ENCODE measurements at places on chromosomes 6 and 20. TPM values are rescaled to one million over a fixed set of nuclear protein-coding genes. Genes with fewer than 3 reads are reported as not detected.

PNLDC1 gene
- 0.40 TPM for total RNA-seq

BEND6 gene
- total RNA-seq = not detected

CCN5 gene
- not detected for total RNA-seq

DNA sequence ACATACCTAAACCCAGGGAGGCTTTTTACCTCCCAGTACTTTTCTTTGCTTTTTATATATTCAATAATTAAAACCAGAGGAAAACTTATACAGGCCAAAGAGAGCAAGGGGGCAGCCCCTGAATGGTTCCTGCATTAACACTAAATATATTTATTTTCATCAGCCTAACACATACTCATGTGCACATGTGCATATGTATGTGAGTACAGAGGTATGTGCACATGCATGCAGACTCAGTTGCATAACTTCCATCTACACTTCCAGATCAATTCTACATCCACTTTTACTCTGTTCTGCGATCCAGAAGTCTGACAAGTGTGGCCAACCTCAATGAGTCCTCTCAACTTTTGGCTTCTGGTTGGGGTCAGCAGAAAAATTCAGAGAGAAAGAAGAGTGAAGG, 794.2 kb downstream of the DHX35 start:
- DNase-seq = no peak
- no peaks in the 10 kb centered on the region for H3K36me3 ChIP-seq
- no peak overlapping the region for H3K27ac ChIP-seq
- no peaks in the 10 kb centered on the region for H3K4me1 ChIP-seq
- H3K4me3 ChIP-seq = no peak overlapping the region

DNA sequence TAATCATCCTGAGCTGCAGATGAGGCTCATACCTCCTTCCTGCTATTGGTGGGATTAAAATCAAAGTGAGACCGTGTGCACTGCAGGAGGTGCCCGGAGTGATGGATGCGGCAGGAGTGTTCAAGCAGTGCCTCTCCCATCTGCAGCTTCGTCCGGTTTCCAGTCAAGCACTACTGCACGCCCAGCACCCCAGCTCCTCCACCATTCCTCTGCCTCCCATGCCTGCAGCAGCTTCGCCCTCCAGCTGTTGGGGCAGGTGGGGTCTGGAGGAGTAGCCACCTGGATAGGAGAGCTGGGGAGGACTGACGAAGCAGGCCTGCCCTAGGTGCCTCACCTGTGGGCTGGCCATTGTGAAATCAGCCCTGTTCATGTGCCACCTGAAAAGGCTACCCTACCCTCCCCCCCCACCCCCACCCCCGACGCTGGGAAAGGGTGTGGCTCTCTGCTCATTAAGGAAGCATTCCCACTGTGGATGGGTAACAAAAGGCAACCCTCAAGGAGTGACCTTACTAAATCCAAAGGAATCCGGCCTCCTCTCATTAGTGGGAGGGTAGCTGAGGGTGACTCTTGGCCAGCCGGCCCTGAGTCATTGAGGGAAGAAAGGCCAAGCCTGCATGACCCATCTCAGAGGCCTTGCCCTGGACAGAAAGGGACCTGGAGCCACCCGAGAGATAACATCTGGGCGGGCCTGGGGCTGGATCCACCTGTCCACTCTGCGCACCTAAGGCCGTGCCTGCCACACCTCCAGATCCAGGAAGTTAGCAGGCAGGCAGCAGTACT, 115.9 kb upstream of the ARMC2 start:
- peaks cover 2% of the 10 kb centered on the region for H3K27me3 ChIP-seq
- no peak overlapping the region for H3K27ac ChIP-seq

- no peak overlapping the region for H3K27ac ChIP-seq
- DNase-seq = no peak
- peaks cover 33% of the 10 kb centered on the region for H3K27me3 ChIP-seq
- H3K36me3 ChIP-seq = no peaks in the 10 kb centered on the region
- peaks cover 3% of the 10 kb centered on the region for H3K4me1 ChIP-seq
These were observed 4.9 kb downstream of the RIMS4 start for GRCh38 chr20:44805335-44805978.

- peaks cover 24% of the 10 kb centered on the region for H3K27me3 ChIP-seq
- no peaks in the 10 kb centered on the region for H3K36me3 ChIP-seq
- no peak for DNase-seq
- no peak overlapping the region for H3K27ac ChIP-seq
- H3K4me3 ChIP-seq = no peak overlapping the region
- H3K4me1 ChIP-seq = no peaks in the 10 kb centered on the region
These were observed 34.6 kb upstream of the SCRT2 start for GRCh38 chr20:709991-710779.
